ENCODE measurements at places on chromosomes 7 and 10.

GRCh38 chr7:98420966-98421612 is 20.2 kb upstream of the BAIAP2L1 start:
- H3K4me3 ChIP-seq: no peak overlapping the region
- no peak overlapping the region for H3K27ac ChIP-seq
- peaks cover 4% of the 10 kb centered on the region for H3K4me1 ChIP-seq
- DNase-seq: peak; percentile 79

DNA sequence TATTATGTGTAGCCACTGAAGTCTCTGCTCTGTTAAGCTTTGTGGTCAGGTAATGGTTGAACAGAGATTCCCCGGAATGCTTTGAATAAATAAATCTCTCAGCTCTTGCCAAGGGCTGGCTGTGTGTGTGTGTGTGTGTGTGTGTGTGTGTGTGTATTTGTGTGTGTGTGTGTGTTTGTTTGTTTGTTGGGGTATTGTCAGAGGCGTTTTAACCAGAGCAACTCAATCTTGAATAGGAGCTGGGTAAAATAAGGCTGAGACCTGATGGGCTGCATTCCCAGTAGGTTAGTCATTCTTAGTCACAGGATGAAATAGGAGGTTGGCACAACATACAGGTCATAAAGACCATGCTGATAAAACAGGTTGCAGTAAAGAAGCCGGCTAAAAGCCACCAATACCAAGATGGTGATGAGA is 256.2 kb upstream of the CACNA2D1 start:
- DNase-seq: no peak
- no peaks in the 10 kb centered on the region for H3K4me1 ChIP-seq
- no peaks in the 10 kb centered on the region for H3K27me3 ChIP-seq

GRCh38 chr10:68576118-68576517 is 16.0 kb downstream of the TET1 start:
- no peaks in the 10 kb centered on the region for H3K27me3 ChIP-seq
- H3K27ac ChIP-seq: no peak overlapping the region
- H3K4me3 ChIP-seq: no peak overlapping the region
- no peaks in the 10 kb centered on the region for H3K4me1 ChIP-seq
- peaks cover 28% of the 10 kb centered on the region for H3K36me3 ChIP-seq
- no peak for DNase-seq

DNA sequence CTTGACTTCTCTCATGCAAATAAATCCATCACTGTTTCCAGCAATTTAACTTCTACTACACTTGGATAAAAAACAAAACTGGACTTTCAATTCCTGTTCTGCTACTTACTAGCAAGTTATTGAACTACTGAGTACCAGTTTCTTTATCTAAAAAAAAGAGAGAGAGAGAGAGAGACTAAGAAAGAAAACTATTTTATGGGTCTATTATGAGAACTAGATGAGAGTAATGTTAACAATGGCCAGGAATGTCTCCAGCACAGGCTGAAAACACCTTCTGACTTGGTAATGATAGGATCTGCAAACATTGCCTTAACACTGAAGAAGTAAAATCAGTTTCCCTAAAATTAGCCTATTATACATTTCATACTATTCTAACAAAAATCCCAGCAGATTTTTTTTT is 5.2 kb downstream of the TSPAN12 start:
- DNase-seq: no peak
- no peak overlapping the region for H3K27ac ChIP-seq
- peaks cover 12% of the 10 kb centered on the region for H3K4me1 ChIP-seq
- H3K36me3 ChIP-seq: peaks cover 4% of the 10 kb centered on the region

DNA sequence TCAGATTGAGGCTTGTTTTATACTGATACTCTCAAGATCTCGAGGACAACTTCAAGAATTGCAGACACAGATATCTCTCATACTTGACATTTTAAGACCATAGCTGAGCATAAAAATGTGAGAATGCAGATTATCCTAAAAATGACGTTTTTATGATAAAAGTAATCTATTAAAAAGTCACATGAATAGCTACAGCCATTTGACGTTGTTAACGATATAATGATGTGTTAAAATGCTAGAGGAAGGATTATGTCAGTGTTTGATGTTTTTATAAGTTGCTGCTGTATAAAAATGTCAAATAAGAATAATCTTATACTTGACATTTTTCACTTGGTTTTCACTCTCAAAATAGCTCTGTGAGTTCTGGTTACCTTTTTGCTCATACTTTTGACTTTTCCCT is 67.1 kb upstream of the NPVF start:
- no peaks in the 10 kb centered on the region for H3K36me3 ChIP-seq
- no peak for DNase-seq
- no peak overlapping the region for H3K4me3 ChIP-seq
- H3K27me3 ChIP-seq: peaks cover 9% of the 10 kb centered on the region
- peaks cover 3% of the 10 kb centered on the region for H3K4me1 ChIP-seq
- H3K27ac ChIP-seq: no peak overlapping the region

DNA sequence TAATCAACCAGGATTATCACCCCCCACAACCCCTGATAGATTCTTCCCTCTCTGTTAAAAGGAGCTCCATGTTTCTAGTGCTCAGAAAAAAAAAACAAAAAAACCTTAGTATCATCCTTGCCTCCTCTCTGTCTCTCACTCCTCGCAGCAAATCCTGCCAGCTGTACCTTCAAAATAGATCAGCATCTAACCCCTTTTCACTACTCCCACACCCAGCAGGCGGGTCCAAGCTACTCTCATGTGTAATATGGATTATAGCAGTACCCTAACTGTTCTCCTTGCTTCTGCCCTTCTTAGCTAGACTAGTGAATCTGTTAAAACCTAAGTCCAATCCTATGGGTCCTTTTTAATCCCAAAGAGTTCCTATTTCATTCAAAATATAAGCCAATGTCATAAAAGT is 667.4 kb downstream of the MAGI2 start:
- no peak overlapping the region for H3K4me3 ChIP-seq
- no peaks in the 10 kb centered on the region for H3K36me3 ChIP-seq
- H3K27me3 ChIP-seq: no peaks in the 10 kb centered on the region

DNA sequence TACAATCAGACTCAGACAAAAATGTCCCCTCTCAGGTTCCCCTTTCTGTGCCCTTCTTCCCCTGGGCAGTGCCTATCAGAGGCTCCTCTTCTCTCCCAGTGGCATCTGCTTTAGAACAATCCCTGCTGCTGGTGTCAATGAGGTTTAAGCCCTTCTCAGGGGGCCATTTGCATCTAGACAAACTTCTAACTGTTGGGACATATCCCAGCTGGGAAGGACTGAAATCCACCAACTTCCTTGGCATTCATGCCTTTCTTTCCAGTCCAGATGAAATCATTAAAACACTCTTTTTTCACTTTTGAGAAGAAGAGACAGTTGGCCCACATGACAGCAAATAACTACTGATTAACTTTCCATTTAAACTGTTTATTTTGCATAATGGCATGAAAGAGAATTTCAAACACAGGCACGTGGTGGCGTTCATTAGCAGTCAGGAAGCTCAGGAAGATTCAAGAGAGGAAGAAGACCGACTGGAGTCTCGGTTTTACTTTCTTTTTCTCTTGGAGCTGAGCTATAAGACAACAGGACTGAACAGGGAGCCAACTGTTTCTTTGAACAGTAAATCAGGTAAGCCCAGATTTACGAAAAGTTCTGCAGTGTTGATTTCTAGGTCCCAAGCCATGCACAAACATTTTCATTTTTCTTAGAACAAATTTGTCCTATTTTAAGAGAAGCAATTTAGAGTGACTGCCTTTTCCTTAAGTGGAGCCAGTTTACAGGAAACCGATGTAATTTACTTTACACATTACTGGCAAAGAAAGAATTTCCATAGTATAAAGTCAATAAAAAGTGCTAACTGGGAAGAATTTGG is at the start of gene GIMAP2:
Gene GIMAP2, plus strand, starts transcription at position 488 of the 811 bp plus-strand sequence. CDS start 1,354 bp downstream, outside the sequence.
- no peaks in the 10 kb centered on the region for H3K4me1 ChIP-seq
- H3K27me3 ChIP-seq: peaks cover 2% of the 10 kb centered on the region
- no peaks in the 10 kb centered on the region for H3K36me3 ChIP-seq
- no peak within 1 kb of the TSS for H3K27ac ChIP-seq
- H3K4me3 ChIP-seq: no peak within 1 kb of the TSS

DNA sequence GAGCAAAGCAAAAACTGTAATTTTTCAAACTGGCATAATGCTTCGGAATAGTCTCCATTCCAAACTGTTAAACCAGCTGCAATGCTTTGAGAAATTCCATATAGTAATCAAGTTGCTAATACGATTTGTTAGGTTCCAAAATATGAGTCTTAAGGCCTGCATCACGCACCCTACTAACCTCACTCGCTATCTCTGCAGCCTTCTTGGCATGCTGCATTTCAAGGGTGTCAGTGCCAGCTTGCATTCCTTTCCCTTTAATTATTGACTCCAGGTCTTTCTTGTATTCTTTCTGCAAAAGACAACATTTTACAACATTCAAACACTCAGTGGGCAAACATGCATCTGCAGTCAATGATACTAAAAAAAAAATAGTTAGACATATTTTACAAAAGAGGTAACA is 61.8 kb downstream of the NEBL start:
- no peak overlapping the region for H3K27ac ChIP-seq
- no peak for DNase-seq
- H3K27me3 ChIP-seq: no peaks in the 10 kb centered on the region

- no peak overlapping the region for H3K4me3 ChIP-seq
- no peaks in the 10 kb centered on the region for H3K4me1 ChIP-seq
- no peaks in the 10 kb centered on the region for H3K36me3 ChIP-seq
- H3K27ac ChIP-seq: no peak overlapping the region
- no peaks in the 10 kb centered on the region for H3K27me3 ChIP-seq
Observed at GRCh38 chr10:113304726-113305125, 248.1 kb upstream of the HABP2 start.

GRCh38 chr10:127044186-127044585 is 139.0 kb downstream of the DOCK1 start:
- DNase-seq: peak; percentile 16
- peaks cover 5% of the 10 kb centered on the region for H3K4me1 ChIP-seq
- H3K27me3 ChIP-seq: no peaks in the 10 kb centered on the region
- H3K36me3 ChIP-seq: peaks cover 43% of the 10 kb centered on the region

GRCh38 chr7:121440857-121441503 is 44.9 kb upstream of the FAM3C start:
- H3K4me1 ChIP-seq: peaks cover 23% of the 10 kb centered on the region
- peaks cover 18% of the 10 kb centered on the region for H3K36me3 ChIP-seq
- no peaks in the 10 kb centered on the region for H3K27me3 ChIP-seq
- DNase-seq: no peak
- peak overlapping the region; percentile 6 for H3K27ac ChIP-seq
- H3K4me3 ChIP-seq: no peak overlapping the region

- peaks cover 59% of the 10 kb centered on the region for H3K27me3 ChIP-seq
- peak overlapping the region; percentile 79 for H3K27ac ChIP-seq
- peak overlapping the region; percentile 79 for H3K4me3 ChIP-seq
- peaks cover 22% of the 10 kb centered on the region for H3K4me1 ChIP-seq
- no peaks in the 10 kb centered on the region for H3K36me3 ChIP-seq
- peak; percentile 41 for DNase-seq
Observed at GRCh38 chr10:31320550-31321211, 1.7 kb downstream of the ZEB1 start.

DNA sequence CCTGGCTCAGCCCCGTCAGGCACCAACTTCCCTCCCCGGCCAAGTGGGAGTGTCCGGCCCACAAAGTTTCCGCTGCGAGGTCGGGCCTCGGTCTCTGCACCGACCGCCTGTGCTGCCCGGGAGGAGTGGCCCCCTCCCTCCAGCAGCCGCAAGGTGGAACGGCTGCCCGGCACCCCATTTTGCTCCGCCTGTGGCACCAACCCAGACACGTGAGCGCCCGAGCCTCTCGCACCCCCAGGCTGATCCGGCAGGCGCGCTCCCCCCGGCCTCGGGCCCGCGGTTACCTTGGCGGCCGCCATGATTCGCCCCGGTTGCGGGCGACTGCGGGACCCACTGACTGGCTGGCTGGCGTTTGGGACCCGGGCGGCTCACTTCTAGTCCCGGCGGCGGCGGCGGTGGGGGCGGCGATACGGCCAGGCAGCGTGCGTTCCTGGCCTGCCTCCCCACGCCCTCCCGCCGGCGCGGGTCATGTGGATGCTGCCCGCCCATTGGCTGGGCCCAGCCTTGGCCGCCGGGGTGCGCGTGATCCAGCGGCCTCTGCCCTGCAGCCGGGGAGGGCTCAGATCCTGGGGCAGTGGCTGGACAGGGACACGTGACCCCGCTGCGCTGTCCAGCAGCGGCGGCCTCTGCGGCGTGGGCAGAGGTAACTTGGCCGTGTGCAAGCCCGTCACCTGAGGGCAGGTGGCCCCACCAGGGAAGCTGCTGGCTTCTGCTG is at the start of gene SLC25A13:
Gene SLC25A13, minus strand, starts transcription at position 441 of the 715 bp plus-strand sequence. Its CDS starts 142 bp downstream, at position 299.
- DNase-seq: peak; percentile 68
- H3K36me3 ChIP-seq: no peaks in the 10 kb centered on the region
- peaks cover 12% of the 10 kb centered on the region for H3K4me1 ChIP-seq
- no peaks in the 10 kb centered on the region for H3K27me3 ChIP-seq
- peak within 1 kb of the TSS; percentile 91 for H3K4me3 ChIP-seq
- peak within 1 kb of the TSS; percentile 98 for H3K27ac ChIP-seq

- H3K27me3 ChIP-seq: peaks cover 16% of the 10 kb centered on the region
- no peak for DNase-seq
- H3K36me3 ChIP-seq: no peaks in the 10 kb centered on the region
- no peak overlapping the region for H3K27ac ChIP-seq
- peaks cover 17% of the 10 kb centered on the region for H3K4me1 ChIP-seq
Observed at GRCh38 chr10:35896001-35896400, 253.9 kb upstream of the FZD8 start.

GRCh38 chr10:77925795-77926565 is 575 bp downstream of the DLG5 start:
- peak overlapping the region; percentile 70 for H3K27ac ChIP-seq
- H3K36me3 ChIP-seq: no peaks in the 10 kb centered on the region
- H3K4me1 ChIP-seq: peaks cover 18% of the 10 kb centered on the region
- H3K27me3 ChIP-seq: no peaks in the 10 kb centered on the region

- H3K4me1 ChIP-seq: peaks cover 43% of the 10 kb centered on the region
- peaks cover 35% of the 10 kb centered on the region for H3K36me3 ChIP-seq
- H3K27me3 ChIP-seq: no peaks in the 10 kb centered on the region
- DNase-seq: no peak
Observed at GRCh38 chr10:13700473-13701144, 113.8 kb downstream of the PRPF18 start.

- H3K36me3 ChIP-seq: no peaks in the 10 kb centered on the region
- H3K4me3 ChIP-seq: no peak overlapping the region
- H3K4me1 ChIP-seq: no peaks in the 10 kb centered on the region
- H3K27ac ChIP-seq: no peak overlapping the region
Observed at GRCh38 chr7:99275496-99275895, 2.9 kb downstream of the MYH16 start.

- no peak overlapping the region for H3K27ac ChIP-seq
- no peak for DNase-seq
- no peaks in the 10 kb centered on the region for H3K27me3 ChIP-seq
- no peaks in the 10 kb centered on the region for H3K4me1 ChIP-seq
- H3K4me3 ChIP-seq: no peak overlapping the region
Observed at GRCh38 chr7:73482746-73483145, 39.3 kb downstream of the BAZ1B start.

All from mesothelial cell of epicardium (in vitro differentiated cells).